ENCODE measurements at places on chromosomes 1 and 21. TPM values are rescaled to one million over a fixed set of nuclear protein-coding genes. Genes with fewer than 3 reads are reported as not detected.
A peak's percentile ranks its signal among the peaks of the same experiment; 100 is the strongest.

The ZNF683 gene
- not detected for total RNA-seq

GRCh38 chr1:226414098-226414698 lies 6.3 kb upstream of the PARP1 start:
- no peak for DNase-seq

GRCh38 chr1:246583448-246584185 lies 17.4 kb downstream of the CNST start:
- DNase-seq = no peak

GRCh38 chr1:185861630-185862029 lies 127.4 kb downstream of the HMCN1 start:
- DNase-seq = peak; percentile 59

- DNase-seq = peak; percentile 1
Observed at GRCh38 chr1:194300340-194300739, 1113.9 kb upstream of the B3GALT2 start.

The PAQR7 gene
- total RNA-seq = 8.3 TPM

- DNase-seq = no peak
Observed at GRCh38 chr1:36884029-36884701, 150.2 kb downstream of the GRIK3 start.

The HSD17B7 gene
- 17.7 TPM for total RNA-seq

DNA sequence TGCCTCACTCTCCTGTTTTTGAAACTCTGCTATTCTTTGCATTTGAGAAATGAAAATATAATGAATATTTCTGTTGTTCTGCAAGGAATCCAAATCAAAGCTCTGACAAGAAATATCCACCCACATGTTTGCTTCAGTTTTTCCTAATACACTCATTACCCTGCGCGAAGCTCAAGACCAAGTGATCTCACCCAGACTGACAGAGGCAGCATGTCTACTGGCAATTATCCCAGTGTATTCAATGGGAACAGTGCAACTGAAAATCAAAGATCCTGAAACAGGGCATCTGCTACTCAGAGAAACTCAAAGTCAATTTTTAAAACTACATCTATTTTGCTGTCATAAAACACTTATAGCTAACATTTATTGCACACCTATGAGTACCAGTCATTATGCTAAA lies 321.0 kb upstream of the LRRC7 start:
- DNase-seq = no peak

The KRTAP21-2 gene
- total RNA-seq = not detected

The NBPF9 gene
- total RNA-seq = 13.6 TPM

The FAM163A gene
- not detected for total RNA-seq

DNA sequence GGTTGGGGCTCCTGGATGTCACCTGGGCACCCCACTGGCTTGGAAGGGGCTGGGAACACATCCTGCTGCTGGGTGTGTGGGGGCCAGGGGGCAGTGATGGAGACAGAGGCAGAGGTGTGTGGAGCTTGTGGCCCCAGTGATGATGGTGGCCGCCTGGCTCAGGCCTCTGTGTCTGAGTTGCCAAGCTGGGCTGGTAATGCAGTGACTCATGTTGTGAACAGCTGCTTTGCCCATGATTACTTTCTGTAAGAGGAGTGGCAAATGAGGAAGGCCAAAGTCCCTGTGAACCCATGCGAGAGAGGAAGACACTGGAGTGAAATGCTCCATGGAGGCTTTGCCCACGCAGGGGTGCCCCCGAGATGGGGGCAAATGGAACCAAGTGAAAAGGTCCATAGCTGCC lies 86.8 kb downstream of the KCNJ6 start:
- DNase-seq = peak; percentile 70

The PROX1 gene
- total RNA-seq = 0.28 TPM

DNA sequence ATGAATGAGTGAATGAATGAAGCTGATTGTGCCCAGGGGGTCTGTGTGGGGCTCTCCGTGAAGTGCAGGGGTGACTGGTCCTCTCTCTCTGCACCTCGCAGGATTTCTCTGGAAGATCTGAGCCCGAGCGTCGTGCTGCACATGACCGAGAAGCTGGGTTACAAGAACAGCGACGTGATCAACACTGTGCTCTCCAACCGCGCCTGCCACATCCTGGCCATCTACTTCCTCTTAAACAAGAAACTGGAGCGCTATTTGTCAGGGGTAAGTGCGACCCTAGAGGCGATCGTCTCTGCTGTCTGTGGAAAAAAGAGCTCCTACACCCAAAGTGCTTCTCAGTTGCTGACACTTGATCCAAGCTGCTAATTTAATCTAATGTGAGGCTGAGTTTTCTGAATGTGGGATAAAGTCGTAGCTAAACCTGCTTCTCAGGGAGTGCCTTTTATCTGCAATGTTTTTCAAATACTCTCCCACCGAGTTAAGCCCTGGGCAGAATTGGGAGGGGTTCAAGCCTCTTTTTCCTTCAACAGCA lies 101.7 kb downstream of the HUNK start:
- DNase-seq = no peak

The CFHR5 gene
- not detected for total RNA-seq

DNA sequence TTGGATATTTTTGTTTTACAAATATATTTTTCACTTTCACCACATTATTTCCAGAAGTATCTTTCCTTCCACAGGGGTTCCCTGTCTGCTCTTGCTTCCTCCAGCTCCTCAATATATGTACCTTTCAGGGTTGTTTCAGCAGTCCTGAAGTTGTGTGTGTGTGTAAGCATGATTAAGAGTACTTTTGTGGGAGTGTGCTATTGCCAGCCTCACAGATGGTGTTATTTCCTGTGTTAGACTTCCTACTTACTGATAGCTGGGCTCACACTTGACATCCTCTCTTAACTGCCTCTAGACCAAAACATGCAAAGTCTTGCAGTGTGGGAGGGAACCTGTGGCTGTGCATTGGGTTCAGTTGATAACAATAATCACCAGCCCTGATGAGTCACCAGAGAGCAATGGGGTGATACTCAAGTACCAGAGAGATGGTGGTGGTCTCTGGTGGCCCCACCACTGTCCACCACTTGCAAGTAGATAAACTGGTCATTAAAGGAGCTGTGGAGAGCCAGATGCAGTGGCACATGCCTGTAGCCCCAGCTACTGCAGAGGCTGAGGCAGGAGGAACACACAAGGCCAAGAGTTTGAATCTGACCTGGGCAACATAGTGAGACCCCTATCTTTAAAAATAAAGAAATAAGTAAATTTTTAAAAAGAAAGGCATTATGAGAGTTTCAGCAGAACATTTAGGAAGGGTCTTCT lies 126.7 kb downstream of the NR5A2 start:
- peak; percentile 16 for DNase-seq

The SPATA1 gene
- total RNA-seq = under 0.01 TPM

DNA sequence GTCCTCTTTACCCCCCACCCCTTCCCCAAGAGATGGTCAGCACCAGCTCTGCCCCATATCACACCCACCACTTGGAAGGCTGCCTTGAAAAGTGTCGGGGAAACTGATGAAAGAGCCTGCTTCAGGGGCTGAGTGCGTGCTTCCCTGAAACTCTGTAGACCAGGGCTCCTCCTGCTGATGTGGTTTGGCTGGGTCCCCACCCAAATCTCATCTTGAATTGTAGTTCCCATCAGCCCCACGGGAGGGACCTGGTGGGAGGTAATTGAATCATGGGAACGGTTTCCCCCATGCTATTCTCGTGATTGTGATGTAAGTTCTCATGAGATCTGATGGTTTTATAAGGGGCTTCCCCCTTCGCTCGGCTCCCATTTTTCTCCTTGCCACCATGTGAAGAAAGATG lies 36.4 kb downstream of the UBIAD1 start:
- no peak for DNase-seq

- no peak for DNase-seq
Observed at GRCh38 chr1:95145493-95145892, 28.3 kb downstream of the TLCD4 start.

DNA sequence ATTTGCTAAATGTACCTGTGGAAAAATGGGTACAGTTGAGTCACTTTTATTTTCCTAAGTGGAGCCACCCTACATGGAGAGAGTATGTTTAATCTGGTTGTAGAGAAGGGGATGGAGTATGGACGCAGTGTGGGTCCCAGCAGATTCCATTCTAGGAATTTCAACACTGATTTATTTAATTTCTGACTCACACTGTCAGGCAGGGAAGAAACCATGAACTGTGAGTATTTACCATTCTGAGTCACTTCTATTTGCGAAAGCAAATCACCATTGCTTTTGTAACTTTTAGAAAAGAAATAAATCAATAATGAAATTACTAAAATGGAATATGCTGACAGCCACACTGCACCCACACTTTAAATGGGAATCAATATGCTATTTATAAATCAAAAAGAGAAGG lies 339.0 kb downstream of the DSCAM start:
- peak; percentile 4 for DNase-seq

The SMCP gene
- not detected for total RNA-seq

The DCDC2B gene
- not detected for total RNA-seq

The SYPL2 gene
- total RNA-seq = under 0.01 TPM

The C1orf167 gene
- 0.28 TPM for total RNA-seq

The SPOCD1 gene
- 42.2 TPM for total RNA-seq

GRCh38 chr21:33124889-33125288 lies 54.9 kb downstream of the OLIG1 start:
- DNase-seq = no peak

- peak; percentile 65 for DNase-seq
Observed at GRCh38 chr1:117967477-117967876, 37.9 kb downstream of the WDR3 start.

DNA sequence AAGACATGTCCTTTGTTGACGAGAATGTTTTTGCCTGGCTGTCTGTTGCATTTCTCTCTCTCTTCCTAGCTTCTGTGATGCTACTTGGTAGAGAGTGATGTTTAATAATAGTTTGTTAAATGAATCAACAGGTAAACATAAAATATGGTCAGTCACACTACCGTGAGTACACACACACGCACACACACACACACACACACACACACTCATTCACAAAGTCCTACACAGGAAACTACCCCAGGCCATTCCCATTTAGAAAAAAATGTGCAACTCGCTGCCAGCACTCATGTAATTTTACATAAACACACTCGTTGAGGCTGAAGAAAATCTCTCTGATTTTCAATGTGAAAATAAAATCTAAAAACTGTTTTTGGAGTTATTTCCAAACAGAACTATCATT lies 38.7 kb downstream of the RUNX1 start:
- DNase-seq = no peak

The SOX13 gene
- 0.56 TPM for total RNA-seq

The GMEB1 gene
- 8.6 TPM for total RNA-seq

- DNase-seq = no peak
Observed at GRCh38 chr1:159707472-159708260, 6.7 kb downstream of the CRP start.

DNA sequence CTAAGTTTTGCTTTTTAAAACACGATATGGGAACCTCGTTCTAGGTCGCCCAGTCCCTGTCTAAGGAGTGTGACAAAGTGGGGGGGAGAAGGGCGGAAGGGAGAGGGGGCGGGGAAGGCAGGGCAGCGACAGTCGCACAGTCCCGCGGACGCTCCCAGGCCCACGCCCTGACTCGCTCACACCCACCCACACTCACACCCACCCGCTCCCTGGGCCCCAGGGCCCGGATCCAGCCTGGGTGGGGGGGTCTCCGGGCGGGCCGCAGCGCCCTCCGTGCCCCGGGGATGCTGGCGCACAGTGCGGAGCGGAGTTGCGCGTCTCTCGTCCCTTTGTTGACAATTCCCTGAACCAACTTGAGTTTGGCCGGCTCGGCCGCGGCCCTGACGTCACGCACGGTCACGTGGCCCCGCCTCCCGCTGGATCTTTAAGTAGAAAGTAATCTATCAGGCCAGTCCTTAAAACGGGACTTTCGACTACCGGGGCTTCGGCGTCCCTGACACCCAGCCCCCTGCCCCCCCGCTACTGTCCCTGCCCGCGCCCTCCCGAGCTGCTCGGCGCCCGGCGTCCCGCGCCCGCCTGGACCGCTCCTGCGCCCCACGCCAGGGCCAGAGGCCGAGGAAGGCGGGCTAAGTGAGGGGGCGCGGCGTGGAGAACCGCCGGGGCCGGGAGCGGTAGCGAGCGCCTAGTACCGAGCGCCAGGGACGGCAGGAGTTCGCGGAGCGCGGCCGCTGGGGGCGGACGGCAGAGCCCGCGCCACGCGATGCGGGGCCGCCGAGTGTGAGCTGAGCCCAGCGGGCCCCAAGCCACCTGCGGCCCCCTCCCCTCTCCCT lies at the start of gene FOXD3:
Gene FOXD3, plus strand, starts transcription at position 454 of the 830 bp plus-strand sequence. CDS start 492 bp downstream, outside the sequence.
- peak; percentile 37 for DNase-seq

GRCh38 chr1:19405761-19406487 lies 79.4 kb downstream of the CAPZB start:
- DNase-seq = peak; percentile 27

- DNase-seq = peak; percentile 17
Observed at GRCh38 chr1:29849038-29849750, 612.9 kb downstream of the PTPRU start.

- peak; percentile 95 for DNase-seq
Observed at GRCh38 chr1:198669023-198669698, 30.3 kb downstream of the PTPRC start.

- peak; percentile 71 for DNase-seq
Observed at GRCh38 chr21:38438462-38438893, 59.8 kb downstream of the ERG start.

DNA sequence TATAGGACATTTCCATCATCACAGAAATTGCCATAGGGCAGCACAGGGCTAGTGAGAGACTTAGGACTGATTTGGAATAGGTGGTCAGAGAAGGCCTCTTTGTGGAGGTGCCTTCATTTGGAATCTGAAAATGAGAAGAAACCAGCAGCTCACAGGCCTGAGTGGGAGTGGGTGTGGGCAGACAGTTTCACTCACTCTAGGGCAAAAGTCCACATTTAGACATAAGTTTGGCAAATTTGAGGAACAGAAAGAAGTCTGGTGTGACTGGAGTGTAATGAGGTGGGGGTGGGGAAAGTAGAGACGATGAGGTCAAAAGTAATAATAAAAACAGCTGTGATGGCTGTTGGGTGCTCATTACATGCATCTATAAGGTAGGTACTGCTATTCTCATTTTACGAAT lies 22.4 kb upstream of the BCAR3 start:
- no peak for DNase-seq

The CA6 gene
- not detected for total RNA-seq

DNA sequence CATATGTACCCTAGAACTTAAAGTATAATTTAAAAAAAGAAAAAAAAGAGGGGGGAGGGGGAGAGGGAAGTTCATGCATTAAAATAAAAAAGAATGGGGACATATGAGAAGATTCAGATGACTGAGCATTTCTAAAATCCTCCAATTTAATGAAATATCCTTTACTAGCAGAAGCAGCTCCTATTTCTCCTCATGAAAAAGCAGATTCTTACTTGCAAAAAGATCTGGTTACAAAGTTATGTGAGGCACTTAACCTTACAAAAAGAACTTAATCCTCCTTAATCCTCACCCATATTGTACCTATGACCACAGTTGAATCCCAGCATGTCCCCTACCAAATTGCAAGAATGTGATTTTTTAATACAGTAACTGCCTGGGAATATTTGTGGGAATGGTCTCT lies 298.5 kb downstream of the SRGAP2C start:
- no peak for DNase-seq

GRCh38 chr1:219179293-219179692 lies 5.6 kb downstream of the LYPLAL1 start:
- DNase-seq = peak; percentile 26

DNA sequence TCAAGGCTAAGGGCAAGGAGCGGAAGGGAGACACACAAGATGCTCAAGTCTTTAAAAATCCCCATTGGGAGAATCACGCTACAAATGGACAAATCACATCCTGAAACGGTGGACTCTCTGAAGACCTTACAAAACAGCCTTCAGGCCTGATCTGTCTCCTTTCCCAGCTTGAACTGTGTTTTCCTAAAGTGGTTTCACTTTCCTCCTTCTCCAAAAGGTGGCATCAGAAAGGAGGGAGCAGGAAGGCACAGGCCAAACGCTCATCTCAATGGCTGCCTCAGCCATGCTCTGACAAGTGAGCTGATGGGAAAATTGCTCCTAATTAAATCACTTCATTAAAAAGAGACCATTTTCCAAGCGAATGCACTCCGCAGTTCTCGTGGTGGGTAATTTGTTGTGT lies 47.7 kb downstream of the UTP25 start:
- peak; percentile 67 for DNase-seq
